ENCODE measurements at places on chromosomes 7 and 10. TPM values are rescaled to one million over a fixed set of nuclear protein-coding genes. Genes with fewer than 3 reads are reported as not detected.

Gene AS3MT
- total RNA-seq: 1.4 TPM

Gene PLAC9
- not detected for total RNA-seq

Gene GRID2IP
- total RNA-seq: not detected

Gene TUBB8
- 1.4 TPM for total RNA-seq

Gene SFMBT2
- 0.06 TPM for total RNA-seq

Gene MRLN
- total RNA-seq: not detected

Gene FAM237B
- total RNA-seq: not detected

Gene ABHD11
- total RNA-seq: 41.1 TPM

Gene MOGAT3
- total RNA-seq: not detected

Gene TMEM139
- not detected for total RNA-seq

Gene ZNF488
- not detected for total RNA-seq

Gene LRRC4
- 0.10 TPM for total RNA-seq

Gene AKR1D1
- total RNA-seq: not detected

Gene BCCIP
- 146 TPM for total RNA-seq

Gene ANKRD22
- total RNA-seq: not detected

Gene FBXL15
- 29.9 TPM for total RNA-seq

Gene KCND2
- total RNA-seq: not detected

Gene CFAP69
- 3.3 TPM for total RNA-seq

Gene SFTPA1
- not detected for total RNA-seq

Gene EN2
- not detected for total RNA-seq

Gene FAM180A
- total RNA-seq: not detected

Gene CYCS
- 74.3 TPM for total RNA-seq

Gene SPAG6
- total RNA-seq: 52.9 TPM

Gene SEMA3D
- 0.06 TPM for total RNA-seq

Gene RASSF4
- 0.98 TPM for total RNA-seq

Gene ANKRD61
- total RNA-seq: not detected

Gene IL15RA
- not detected for total RNA-seq

Gene FOXI2
- total RNA-seq: not detected

Gene HOXA11
- 9.3 TPM for total RNA-seq

Gene WDR86
- 10.2 TPM for total RNA-seq

Gene PPP1R17
- not detected for total RNA-seq

Gene POLR1F
- 18.4 TPM for total RNA-seq

Gene WEE2
- total RNA-seq: not detected

Gene MCMBP
- 31.4 TPM for total RNA-seq

Gene NAPEPLD
- total RNA-seq: 5.0 TPM

Gene NKX6-2
- total RNA-seq: not detected

Gene TMEM243
- 57.4 TPM for total RNA-seq

Gene CTAGE8
- total RNA-seq: not detected

Gene PLPP4
- not detected for total RNA-seq

Gene UBE3C
- 50.2 TPM for total RNA-seq

Gene GJD4
- total RNA-seq: not detected

Gene TAS2R41
- total RNA-seq: not detected

Gene FANK1
- total RNA-seq: 4.8 TPM

Gene GSDME
- 1.3 TPM for total RNA-seq

Gene BICC1
- 0.25 TPM for total RNA-seq

Gene SLC18A3
- not detected for total RNA-seq

Gene IGF2BP3
- 69.7 TPM for total RNA-seq

Gene MINDY4
- 7.5 TPM for total RNA-seq

Gene CALHM3
- not detected for total RNA-seq
